NCI-H1417 (cell line): ENCODE measurements at places on chromosomes 11 and 22.

- DNase-seq, result no peak
Measured at GRCh38 chr22:29855611-29856181, 17.6 kb upstream of the ASCC2 start.

DNA sequence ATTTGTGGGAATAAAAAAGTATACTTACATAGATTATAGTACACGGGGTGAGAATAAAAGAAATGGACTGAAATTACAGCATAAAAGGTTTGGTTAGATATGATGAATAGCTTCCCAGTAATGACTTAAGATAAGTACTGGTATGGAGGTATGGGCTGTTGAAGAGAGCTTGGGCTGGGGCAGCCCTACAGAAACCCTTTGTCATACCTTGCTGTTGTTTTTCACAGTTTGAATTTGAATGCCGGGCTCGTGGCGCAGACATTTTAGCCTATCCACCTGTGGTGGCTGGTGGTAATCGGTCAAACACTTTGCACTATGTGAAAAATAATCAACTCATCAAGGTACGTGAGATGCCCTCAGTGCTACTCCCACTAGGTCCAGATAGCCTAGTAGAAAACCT, 42.3 kb upstream of the RBX1 start:
- DNase-seq, result no peak

GRCh38 chr22:25775531-25775930, 33.5 kb downstream of the MYO18B start:
- no peak for DNase-seq

DNA sequence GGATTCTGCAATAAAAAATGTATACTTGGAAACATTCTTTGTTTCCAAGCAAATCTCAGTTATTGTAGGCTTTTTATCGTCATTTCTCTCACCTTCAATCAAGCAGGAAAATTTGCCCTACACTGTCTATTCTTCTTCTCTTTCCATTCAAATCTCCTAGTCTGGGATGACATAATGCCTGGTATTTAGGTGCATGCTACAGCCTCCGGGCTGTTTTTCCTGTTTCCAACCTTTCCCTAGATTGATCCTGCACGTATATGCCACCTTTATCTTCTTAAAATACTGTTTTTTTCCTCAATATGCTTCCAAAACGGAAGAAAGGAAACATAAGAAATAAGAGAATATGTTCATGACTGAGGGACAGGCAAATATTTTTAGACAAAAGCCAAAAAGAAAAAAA, 249.1 kb upstream of the UBASH3B start:
- DNase-seq, result no peak

GRCh38 chr22:42992886-42993479, 22.0 kb downstream of the PACSIN2 start:
- DNase-seq, result no peak

DNA sequence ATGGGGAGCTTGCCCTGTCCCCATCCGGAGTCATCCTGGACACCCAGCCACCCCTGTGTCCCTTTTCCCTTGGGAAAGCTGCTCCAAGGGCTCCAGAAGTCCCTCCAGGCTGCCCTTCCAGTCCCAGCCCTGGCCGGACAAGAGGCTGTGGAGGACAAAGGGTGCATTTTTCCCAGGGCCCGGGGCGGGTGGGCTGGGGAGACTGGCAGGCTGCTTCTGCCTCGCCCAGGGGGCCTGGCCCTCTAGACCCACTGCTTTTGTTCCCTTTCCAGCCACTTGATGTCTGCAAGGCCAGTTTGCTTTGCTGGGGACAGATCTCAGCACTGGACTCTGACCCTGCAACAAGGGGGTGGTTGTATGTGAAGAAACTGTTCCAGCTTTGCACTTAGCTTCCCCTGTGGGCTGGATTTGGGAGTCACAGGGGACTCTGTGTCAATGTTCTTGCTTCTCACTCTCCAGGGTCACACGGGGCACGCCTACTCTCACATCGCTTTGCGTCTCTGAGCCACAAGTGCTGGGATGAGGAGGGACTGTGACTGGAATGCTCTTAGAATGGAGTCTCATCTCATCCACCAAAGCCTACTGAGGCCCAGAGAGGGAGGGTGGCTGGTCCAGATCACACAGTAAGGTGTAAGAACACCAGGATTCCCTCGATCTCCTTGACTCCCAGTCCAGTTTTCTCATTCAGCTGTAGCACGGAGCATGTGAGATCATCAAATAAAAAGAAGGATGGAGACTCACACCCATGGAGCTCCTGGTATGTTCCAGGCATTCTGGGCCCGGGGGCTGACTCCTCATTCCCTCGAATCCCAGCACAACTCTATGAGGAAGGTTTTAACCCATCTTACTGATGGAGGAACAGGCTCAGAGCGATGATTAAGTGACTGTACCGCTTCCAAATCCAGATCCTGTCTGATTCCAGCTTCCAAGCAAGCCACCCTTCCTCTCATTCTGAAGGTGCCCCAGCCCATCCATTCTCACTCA, 59.9 kb downstream of the FBXO7 start:
- no peak for DNase-seq

GRCh38 chr22:38867124-38867455, 4.9 kb downstream of the CBX6 start:
- no peak for DNase-seq

- DNase-seq, result no peak
Measured at GRCh38 chr11:120744016-120744994, 232.8 kb downstream of the GRIK4 start.

GRCh38 chr11:44300844-44301563, 8.9 kb downstream of the ALX4 start:
- no peak for DNase-seq

- DNase-seq, result no peak
Measured at GRCh38 chr11:33448461-33449130, 191.4 kb downstream of the HIPK3 start.
